Stimulated activated naive CD4-positive, alpha-beta T cell (primary cell): ENCODE measurements at places on chromosomes 5 and 9.

DNA sequence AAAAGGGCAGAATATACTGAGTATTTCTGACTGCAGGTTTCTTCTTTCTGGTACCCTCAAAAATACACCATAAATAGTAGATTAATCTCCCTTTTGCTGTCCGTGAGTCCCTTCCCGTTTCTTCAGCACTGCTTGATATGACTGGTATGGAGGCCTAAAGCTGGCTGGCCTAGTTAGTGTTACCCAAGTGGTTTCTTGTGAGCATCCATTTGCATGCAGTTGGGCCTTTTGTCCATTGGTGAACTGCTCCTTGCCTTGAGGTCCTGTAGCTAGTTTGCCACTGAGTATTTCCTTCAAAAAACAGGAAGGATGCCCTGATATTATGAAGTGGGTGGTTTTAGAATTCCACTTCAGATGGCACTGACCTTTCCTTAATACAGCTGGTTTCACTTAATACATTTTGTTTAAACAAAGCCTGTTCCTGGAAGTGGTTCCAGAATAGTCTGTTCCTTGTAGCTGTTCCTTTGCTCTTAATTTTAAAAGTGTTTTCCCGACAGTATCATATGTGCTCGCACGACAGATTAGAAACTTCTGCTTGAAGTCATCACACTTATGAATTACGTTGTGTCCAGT lies 40.0 kb upstream of the ABL1 start:
- DNase-seq: no peak

DNA sequence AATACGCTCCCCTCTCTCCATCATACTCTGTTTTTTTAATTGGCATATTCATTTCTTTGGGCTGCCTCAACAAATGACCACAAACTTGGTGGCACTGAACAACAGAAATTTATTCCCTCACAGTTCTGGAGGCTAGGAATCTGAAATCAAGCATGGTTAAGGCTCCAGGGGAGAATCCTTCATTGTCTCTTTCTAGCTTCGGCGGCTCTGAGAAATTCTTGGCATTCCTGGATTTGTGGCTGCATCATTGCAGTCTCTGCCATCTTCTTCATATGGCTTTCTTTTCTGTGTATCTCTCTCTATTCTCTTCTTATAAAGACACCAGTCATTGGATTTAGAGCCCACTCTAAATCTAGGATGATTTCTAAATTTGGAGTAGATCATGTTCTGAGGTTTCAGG lies 10.9 kb upstream of the SLC24A2 start:
- no peak for DNase-seq

- no peak for DNase-seq
These were observed 88.4 kb downstream of the APBA1 start for GRCh38 chr9:69583645-69584234.

- DNase-seq: no peak
These were observed 37.7 kb downstream of the NSG2 start for GRCh38 chr5:174083056-174083827.

DNA sequence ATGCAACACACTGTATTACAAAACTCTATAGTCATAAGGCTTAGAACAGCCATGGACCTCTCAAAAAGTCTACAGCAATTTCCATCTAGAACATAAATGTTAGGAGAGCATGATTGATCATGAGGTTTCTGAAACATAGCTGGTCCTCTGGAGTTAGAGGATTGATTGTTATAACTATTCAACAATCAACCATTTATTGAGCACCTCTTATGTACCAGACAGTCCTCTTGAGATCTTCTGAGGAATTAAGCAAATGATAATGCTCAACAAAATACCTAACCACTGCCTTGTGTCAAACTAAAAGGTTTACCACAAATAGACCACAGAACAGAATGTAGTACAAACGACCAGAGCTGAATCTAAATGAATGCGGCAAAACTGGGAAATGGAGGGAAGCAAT lies 3.4 kb upstream of the AGTPBP1 start:
- DNase-seq: no peak

GRCh38 chr5:151198861-151199260 lies 25.0 kb downstream of the CCDC69 start:
- DNase-seq: no peak

DNA sequence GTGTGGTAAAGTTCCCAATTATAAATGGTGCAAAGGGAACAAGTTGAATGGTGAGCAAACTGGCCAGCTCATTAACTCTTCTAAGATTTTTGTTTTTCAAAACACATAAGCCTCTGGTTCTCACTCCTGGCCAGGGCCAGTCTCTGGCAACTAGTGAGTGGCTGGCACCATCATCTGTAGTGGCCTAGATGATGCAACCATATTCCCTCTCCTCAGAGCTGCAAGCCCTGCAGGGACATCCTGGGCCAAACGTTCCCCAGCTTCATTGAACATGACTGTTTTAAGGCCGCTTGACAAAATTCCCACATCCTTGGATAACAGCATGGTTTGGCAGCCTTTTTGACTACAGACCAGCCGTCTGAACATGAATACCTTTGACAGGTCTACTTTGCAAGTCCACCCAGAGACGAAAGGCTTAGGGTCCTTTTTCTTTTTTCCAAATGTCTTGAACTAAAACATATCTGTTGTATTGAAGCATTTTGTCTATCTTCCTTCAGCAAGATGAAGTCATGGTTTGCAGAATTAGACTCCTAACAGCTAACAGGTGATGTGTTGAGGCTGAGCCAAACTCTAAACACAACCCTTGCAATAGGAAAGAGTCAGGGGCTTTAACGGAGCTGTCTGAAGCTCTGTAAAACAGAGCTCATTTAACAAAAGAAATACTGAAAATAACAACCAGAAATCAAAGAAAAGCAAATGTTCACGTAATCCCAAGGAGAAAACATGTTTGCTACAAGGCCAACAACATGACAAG lies 23.8 kb downstream of the MACROH2A1 start:
- no peak for DNase-seq

GRCh38 chr9:93122721-93123221 lies 11.3 kb downstream of the NINJ1 start:
- no peak for DNase-seq

GRCh38 chr9:85053206-85053786 lies 383.8 kb downstream of the NTRK2 start:
- DNase-seq: no peak

DNA sequence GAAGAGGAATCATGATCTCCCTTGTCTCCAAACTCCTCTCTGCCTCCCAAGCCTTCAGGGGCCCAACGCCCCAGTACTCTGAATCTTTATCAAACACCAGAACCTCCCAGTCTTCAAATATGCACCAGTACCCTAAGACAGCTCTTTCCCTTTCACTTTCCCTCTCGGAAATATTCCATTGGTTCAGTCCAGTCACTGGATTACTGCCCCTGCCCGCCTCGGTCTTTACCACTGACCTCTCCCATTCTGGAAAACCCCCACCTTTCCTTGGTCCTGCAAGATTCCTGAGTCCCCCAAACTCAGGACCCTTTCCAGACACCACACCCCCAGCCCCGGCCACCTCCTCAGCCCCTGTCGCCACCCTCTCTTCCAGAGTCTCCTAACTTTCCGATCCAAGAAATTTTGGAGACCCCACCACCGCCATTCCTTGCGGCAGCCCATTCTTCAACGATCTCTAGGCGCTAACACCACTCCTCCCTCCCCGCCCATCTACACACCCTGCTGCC lies 674 bp downstream of the C5orf15 start:
- no peak for DNase-seq

GRCh38 chr9:37919246-37919955 lies 15.5 kb upstream of the SLC25A51 start:
- no peak for DNase-seq

DNA sequence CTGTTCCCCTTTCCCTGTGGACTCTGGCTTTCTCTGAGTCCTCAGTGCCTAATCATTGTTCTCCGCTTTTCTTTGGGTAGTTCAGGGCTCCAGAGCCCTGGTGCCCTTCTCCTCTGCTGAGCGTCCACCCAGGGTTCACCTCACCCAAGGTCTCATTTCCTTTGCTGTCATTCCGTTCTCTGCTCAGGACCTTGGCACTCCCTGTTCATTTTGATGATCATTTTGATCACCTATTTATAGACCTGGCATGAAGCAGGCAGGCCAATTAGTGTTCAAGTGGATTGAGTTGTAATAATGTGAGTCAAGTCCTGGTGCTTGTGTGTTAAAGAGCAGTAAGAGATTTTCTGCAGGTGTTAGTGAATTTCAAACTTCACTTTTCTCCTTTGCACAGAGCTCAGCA lies 3.6 kb downstream of the TRIO start:
- no peak for DNase-seq

GRCh38 chr9:70444904-70445303 lies 30.4 kb upstream of the KLF9 start:
- no peak for DNase-seq

- DNase-seq: no peak
These were observed 205.5 kb downstream of the PAX5 start for GRCh38 chr9:36828611-36829013.

DNA sequence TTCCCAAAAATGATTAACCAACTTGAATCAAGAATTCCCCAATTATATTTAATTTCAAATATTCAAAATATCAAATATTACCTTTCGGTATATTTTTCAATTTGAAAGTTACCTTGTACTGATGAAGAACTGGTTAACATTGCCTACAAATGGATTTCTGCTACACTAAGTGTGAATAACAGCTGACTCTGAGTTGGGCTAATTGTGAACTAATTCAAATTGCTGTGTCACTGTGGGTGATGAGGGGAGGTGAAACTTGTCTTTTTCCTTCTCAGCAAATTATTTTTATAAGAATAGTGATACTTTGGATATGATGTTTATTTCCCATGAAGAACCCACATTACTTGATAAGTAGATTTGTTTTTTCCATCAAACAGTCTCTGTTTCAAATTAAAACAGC lies 103.4 kb upstream of the RPS23 start:
- DNase-seq: no peak

- DNase-seq: no peak
These were observed 8.5 kb downstream of the SNAPC3 start for GRCh38 chr9:15430920-15431844.

GRCh38 chr9:123336449-123336848 lies 19.5 kb upstream of the CRB2 start:
- DNase-seq: no peak

GRCh38 chr5:110854200-110854599 lies 115.4 kb downstream of the SLC25A46 start:
- DNase-seq: no peak

DNA sequence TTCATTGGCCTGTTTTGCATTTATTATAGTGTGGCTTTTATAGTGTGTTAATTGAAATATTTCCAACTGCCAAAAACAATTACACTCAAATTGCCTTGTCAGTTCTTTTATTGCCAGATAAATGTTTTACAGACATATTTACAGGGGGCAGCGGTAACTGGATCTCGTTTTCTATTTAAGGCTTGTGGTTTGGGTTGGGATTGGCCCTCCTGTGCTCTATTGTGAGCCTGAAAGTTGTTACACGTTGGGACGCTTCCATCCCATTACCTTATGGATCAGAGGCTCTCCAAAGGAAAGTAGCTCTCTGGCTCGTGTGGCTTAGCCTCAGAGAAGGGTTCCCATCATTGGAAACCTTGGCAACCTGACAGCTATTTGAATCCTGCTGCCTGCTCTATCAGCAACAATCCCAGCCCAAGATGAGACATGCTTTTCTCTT lies 20.8 kb downstream of the DNAI1 start:
- no peak for DNase-seq

DNA sequence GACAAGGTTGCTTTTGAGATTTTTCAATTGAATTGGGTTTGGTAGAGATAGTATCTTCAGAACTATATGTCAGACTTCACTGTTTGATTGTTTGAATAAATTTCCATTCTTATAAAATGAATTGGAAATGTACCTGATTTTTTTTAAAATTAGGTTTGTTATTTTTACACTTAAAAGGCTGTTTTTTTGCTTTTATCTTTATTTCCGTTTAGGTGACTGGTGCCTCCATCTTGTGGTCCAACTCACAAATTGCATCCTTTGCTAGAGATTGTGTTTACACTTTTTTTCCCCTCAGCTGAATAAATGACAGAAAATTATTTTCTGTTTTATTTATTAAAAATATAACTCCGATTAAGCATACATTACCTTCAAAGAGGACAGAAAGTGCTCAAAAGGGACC lies 15.6 kb downstream of the NDUFAF2 start:
- no peak for DNase-seq

DNA sequence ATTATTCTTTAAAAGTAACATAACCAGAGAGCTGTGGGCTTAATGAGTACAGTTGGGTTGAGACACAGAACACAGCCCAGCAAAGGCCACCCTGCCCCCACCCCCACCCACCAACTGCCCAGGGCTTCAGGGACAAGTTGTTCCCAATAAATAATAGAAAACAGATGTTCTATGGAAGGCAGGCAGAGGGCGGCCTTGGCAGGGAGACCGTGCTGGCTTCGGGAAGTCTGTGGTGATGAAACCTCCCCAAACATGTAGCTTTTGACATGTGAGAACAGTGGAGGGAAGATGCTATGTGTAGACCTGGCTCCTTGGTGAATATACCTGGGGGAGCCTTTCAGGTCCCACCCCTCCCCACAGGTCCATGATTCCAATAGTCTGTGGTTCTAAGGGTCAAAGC lies 10.0 kb downstream of the TRAF1 start:
- DNase-seq: no peak

GRCh38 chr9:92422611-92423338 lies 1.5 kb downstream of the OMD start:
- no peak for DNase-seq

GRCh38 chr9:127162046-127162863 lies 39.8 kb upstream of the ANGPTL2 start:
- DNase-seq: no peak

GRCh38 chr5:82234885-82235284 lies 43.3 kb downstream of the RPS23 start:
- DNase-seq: no peak

- DNase-seq: no peak
These were observed 139.2 kb upstream of the PALM2AKAP2 start for GRCh38 chr9:109640580-109641371.

DNA sequence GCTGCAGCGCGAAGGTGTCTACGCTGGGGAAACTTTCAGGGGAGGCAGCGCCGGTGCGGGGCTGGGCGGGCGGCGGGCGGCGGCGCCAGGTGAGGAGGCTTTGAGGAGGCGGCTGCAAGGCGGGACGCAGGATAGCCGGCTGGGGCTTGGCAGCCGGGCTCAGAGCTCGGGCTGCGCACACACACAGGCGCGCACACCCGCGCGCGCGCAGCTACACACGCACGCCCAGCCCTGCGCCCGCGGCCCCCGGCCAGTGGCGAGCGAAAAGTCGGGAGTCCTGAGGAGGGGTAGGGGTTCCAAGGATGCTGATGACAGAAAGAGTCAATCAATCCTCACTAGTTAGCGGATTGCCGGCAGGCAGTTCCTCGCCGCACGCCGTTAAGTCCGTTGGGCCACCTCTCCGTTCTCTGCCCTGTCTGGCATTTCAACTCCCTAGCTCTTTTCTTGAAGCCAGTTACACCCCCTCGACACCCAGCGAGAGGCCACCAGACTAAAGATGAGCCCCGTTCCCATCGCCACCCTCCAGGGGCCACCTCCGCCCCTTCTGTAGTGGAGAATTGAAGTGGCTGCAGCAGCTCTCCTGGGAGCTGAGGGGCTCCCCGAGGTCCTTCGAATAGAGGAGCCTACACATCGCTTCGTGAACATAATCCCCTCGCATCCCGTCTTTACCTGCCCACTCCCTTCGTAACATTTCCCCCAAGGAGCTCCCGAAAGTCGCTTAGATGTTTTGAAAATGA lies 1640.3 kb upstream of the C9orf72 start:
- DNase-seq: no peak

- DNase-seq: no peak
These were observed 71.4 kb upstream of the FBXW11 start for GRCh38 chr5:172077664-172078425.
